ENCODE measurements at places on chromosomes 6 and 20. TPM values are rescaled to one million over a fixed set of nuclear protein-coding genes. Genes with fewer than 3 reads are reported as not detected.
A peak's percentile ranks its signal among the peaks of the same experiment; 100 is the strongest.

PTCHD4 gene
- 7.8 TPM for total RNA-seq

CLVS2 gene
- 1.8 TPM for total RNA-seq

SLC35D3 gene
- total RNA-seq: not detected

PSORS1C2 gene
- not detected for total RNA-seq

PPP1R3G gene
- total RNA-seq: 0.36 TPM

GATA5 gene
- total RNA-seq: 0.12 TPM

GSTA2 gene
- total RNA-seq: not detected

CASS4 gene
- 0.09 TPM for total RNA-seq

MUC21 gene
- total RNA-seq: not detected

TREM1 gene
- total RNA-seq: not detected

RSPH9 gene
- 1.4 TPM for total RNA-seq

MMP24 gene
- total RNA-seq: 1.4 TPM

DNA sequence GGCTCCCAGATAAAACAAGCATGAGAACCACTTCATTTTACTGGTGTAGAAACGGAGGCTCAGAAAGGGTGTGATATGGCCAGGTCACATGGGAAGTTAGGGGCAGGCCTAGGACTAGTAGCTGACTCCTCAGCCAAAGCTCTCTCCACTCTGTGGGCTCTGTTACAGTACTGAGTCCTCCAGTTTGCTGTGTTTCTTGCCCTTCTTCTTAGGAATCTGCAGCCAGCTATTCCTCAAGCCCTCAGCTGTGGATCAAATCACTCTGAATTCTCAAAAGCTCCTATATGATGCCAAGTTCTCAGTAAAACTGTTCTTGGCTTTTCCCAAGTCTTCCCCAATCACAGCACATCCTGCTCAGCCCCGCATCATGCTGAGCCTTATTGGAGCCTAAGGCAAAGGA, 42.5 kb upstream of the ADGRF1 start:
- DNase-seq: no peak

GRCh38 chr20:23246717-23247664, 103.6 kb upstream of the NXT1 start:
- no peak for DNase-seq

DNA sequence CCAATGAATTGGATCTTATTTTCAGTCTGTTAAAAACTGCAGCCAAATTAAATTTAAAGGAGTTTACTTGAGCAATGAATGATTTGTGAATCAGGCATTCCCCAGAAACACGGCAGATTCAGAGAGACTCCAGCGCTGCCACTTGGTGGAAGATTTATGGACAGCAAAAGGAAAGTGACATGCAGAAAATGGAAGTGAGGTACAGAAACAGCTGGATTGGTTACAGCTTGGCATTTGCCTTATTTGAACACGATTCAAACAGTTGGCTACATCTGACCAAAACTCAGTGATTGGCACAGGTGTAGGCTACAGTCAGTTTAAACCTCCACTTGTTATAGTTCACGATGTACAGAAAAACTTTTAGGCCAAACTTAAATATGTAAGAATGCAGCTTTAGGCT, 257.6 kb upstream of the IMPG1 start:
- no peak for DNase-seq

DNA sequence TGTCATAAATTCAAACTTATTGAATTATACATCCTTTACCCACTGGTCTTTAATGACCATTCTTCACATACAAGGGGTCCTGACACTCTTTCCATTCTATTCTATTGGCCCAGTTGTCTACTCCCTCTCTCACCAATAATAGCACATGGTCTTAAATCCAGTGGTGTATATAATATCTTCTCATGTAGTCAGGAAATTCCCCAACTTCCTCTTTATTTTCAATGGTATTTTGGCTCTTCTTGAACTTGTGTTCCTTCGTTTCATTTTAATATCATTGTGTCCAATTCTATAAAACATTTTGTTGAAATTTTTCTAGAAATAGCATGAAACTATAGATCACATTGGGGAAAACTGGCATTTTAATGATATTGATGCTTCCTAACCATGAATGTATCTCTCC, 36.8 kb downstream of the PSMB9 start:
- no peak for DNase-seq

DNA sequence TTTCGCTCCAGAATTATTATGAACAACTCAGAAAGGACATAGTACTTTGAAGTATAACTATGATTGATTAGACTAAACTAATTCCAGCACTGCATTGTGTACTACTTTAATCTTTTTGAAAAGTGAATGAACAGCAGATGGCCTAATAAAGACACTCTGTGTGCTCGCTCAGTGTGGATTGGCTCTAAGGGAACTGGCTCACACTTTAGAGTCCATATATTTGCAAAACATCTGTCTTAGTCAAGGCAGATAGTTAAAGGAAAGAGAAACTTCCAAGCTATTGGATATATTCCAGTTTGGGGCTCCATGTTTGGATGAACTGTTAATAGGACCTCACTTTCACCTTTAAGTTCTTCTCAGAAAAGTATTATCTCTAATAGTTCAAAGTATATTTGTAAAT, 218.9 kb downstream of the EYA4 start:
- DNase-seq: peak; percentile 16

GRCh38 chr6:95848717-95849116, 167.1 kb upstream of the FUT9 start:
- peak; percentile 28 for DNase-seq

- no peak for DNase-seq
These were observed 37.5 kb upstream of the LCA5 start for GRCh38 chr6:79574630-79575225.

DNA sequence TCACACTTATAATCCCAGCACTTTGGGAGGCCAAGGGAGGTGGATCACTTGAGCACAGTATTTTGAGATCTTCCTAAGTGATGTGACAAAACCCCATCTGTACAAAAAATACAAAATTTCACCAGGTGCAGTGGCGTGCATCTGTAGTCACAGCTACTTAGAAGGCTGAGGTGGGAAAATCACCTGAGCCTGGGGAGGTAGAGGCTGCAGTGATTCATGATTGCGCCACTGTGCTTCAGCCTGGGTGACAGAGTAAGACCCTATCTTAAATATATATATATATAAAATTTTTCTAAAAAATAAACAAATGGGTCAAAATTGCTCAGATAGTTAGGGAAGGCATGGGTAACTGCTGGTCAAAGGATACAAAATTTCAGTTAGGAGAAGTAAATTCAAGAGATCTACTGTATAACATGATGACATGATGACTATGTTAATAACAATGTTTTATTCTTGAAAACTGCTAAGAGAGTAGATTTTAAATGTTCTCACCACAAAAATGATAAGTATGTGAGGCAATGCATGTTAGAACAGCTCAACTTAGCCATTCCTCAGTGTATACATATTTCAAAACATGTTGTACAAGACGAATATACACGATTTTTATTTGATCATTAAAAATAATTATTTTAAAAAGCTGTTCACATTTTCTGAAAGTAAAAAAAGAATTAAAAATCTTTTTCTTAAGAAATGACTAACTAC, 24.4 kb downstream of the TBC1D32 start:
- DNase-seq: no peak

- DNase-seq: no peak
These were observed 106.9 kb downstream of the TRDN start for GRCh38 chr6:123529843-123530242.

DNA sequence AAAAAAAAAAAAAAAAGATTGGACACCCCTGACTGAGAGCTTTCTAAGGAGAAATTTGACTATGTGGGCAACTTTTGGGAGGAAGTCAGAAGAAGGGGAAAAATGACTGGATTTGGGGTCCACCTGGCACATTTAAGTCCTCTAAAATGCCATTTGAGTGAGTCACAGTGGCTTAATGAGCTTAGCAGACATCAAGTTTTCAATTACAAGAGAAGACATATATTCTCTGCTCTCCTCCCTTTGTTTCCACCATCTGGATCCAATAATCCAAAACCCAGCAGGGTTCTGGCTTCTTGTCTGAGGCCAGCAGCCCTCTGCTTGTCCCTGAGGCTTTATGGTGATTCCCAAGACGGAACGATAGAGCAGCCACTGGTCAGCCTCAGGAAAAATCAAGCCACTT, 6.9 kb downstream of the PI3 start:
- peak; percentile 6 for DNase-seq

GRCh38 chr20:19964289-19965265, 52.6 kb upstream of the NAA20 start:
- no peak for DNase-seq

DNA sequence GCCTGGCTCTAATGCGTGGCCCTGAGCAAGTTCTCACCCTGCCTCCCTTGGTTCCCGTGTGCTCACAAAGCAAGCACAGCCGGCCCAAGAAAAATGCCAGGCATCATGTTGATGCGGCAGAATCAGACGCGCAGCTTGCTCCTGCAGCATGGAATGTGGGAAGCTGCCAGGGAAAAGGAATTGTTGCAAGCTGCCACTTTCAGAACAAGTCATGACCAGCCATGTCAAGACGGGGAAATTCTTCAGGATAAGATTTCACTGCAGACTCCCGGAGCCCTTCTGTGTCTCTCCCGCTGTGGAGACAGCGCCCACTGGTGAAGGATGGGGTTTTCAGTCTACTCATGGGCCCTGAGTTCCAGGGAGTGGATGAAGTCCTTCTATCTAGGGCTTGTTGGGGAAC, 4.6 kb downstream of the DACT2 start:
- DNase-seq: peak; percentile 54

GRCh38 chr6:38846844-38847243, 131.7 kb downstream of the DNAH8 start:
- no peak for DNase-seq

DNA sequence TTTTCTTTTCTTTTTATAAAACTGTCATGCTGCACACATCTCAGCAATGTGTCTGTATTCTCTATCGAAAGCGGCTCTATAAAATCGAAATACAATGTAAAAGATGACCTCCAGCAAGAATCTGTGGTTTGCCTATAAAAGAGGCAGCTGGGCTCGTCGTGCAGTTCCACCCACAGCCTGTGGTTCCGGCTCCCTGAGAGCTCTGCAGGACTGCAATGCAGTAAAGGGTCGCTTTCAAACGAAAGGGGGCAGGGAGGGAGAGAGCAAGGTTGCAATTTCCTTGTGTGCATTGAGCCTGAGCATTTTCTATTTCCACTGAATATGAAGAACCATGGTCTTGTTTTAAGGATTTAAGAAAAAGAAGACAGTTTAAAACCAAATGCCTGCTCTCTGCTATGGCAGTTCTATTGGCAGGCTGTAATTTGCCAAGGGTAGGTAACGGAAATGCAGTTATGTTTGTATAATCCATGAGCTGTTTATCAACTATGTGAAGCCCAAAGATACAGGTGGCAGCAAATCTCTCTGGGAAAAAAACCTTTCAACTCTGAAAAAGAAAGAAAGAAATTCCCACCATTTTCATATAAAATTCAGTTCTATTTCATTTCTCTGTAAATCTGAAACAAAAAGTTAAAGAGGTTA, 236.5 kb downstream of the HACE1 start:
- peak; percentile 51 for DNase-seq

GRCh38 chr20:6028818-6029217, 25.0 kb downstream of the LRRN4 start:
- DNase-seq: no peak

DNA sequence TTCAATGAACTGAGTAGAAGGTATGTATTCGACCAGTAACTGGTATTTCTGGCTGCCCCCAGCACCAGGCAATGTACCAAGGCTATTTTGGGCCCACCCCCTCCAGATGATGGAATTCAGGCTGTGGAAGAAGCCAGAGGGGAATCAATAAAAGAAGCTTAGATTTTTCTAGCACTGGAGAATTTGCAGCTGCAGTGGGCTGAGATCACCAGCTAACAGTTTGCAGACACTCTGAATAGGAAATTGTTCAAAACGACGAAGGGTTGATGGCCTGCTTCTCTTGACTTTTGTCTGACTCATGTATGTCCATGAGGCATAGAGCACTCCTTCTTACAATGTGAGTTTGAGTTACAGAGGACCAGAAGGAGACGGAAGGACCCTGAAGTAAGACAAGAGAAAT, 32.4 kb upstream of the FBXO9 start:
- DNase-seq: no peak

- no peak for DNase-seq
These were observed 3.0 kb downstream of the PPP1R14C start for GRCh38 chr6:150145830-150146229.

GRCh38 chr6:4732691-4733315, 43.4 kb upstream of the CDYL start:
- DNase-seq: peak; percentile 55

DNA sequence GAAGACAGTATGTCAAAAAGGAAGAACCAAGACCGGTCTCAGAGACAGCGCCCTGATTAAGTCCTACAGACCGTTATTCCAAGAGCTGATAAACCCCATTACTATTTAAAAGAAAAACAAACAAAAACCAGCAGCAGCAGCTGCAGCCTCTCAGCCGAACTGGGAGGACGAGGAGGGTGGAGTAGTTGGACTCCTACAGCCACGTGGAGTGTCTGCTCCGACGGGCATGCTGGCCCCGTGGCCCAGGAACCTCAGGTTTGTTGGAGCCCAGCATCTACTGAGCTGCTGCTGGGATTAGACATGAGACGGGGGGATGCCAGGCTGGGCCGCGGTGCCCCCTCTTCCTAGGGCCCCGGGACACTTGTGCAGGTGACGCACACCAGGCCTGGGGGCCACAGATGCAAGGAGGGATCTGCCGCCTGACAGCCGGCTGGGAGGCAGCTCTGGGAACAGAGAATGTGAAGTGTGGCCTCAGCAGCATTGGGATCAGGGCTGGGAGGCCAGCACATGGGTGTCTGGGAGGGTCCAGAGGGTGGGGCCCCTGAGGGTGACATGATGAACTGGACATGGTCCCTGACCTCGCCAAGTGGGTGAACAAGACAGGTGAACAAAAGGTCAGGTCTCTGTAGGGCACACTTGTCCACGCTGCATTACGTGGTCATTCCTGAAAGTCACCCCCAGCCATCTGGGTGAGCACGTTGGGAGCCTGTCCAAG, 2.9 kb upstream of the ZBTB46 start:
- no peak for DNase-seq

GRCh38 chr6:118918329-118918725, 16.6 kb downstream of the MCM9 start:
- DNase-seq: no peak

DNA sequence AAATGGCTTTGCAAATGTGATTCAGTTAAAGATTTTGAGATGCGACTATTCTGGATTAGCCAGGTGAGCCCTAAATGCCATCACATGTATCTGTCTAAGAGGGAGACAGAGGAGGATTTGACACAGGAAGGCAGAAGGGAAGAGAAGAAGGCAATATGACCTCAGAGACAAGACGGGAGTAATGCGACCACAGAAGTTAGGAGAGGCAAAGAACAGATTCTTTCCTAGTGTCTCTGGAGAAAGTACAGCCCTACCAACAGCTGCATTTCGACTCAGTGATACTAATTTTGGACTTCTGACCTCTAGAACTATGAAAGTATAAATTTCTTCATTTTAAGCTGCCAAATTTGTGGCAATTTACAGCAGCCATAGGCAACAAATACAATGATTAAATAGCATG, 24.2 kb upstream of the TPD52L1 start:
- DNase-seq: no peak
